DMS 273 treated with DMSO at 0.1 percent for 48 hours (cell line): ENCODE measurements at places on chromosomes 5 and 9.
A peak's percentile ranks its signal among the peaks of the same experiment; 100 is the strongest.

GRCh38 chr5:15902066-15902465, 277.5 kb downstream of the MARCHF11 start:
- DNase-seq, result no peak

DNA sequence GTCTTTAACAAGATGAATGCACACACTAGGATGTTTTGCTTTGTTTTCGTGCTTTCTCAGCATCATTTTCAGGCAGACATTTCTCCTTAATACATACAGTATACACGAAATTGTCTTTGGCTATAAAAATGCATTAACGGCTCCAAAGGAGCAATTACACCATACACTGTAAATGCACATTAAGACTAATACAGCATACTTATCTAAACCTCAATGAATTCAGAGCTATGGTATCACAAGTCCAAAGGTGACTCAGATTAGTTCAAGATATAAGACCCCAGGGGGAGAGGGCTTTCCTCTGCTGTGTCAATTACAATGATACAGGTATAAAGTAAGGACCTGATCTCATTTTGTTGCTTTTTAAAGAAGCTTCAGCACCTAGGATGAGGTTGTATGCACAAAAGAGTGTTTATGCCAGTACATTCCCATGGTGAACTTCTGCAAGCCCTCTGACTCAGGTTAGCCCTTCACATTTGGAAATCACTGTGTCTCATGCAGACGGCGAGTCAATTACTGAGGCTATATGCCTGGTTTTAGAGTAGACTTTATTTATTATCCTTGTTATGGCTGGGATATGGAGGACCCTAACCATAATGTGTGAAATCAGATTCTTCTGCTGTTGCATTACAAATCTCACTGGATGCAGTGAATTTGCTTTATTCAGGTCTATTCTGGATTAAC, 233.3 kb downstream of the ZNF608 start:
- no peak for DNase-seq

DNA sequence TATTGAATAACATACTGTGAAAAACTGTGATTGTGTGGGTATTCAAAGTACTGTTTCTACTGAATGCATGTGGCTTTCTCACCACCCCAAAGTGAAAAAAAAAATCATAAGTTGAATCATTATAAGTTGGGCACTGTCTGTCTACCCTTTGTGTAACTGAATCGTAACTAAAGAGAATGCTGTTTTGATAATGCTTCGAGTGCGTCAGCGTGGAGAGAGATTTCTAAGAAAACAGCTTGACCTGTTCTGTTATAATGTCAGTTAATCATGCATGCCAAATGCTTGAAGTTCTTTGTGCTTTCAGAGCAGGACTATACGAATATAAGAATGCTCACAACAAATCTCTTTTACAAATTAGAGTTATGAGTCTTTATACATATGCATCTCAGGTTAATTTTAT, 148.8 kb upstream of the SGCD start:
- no peak for DNase-seq

DNA sequence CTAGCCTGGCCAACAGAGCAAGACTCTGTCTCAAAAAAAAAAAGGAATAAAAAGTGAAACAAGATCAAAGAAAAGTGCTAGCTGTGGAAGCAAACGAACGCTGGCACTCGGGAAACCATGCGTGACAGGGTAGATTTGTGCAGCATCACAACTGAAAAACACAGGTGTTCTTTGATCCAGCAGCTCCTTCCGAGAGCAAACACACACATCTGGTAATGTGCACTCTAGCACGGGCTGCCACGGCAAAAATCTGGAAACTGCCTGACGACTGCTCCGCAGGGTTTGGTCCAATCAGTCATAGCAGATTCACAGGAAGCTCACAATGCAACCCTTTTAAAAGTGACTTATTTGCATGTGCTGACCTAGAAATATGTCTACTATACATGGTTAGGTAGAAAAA, 80.0 kb downstream of the SYK start:
- DNase-seq, result no peak

DNA sequence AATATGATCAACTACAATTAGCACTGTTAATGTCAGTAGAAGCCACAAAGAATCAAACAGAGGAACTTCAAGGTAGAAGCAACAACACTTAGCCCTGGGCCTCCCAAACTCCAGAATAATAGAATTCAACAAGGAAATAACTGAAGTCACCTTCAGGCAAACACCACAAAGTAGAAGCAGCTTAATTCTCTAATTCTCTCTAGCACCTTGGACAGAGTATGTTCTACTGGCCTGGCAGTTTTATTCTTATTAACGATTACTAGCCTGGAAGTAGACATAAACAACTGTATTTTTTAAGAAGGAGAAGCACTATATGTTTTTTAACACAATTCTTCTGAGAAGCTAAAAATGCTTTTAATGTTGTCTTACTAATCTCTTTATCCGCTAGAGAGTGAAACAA, 911.9 kb downstream of the DTWD2 start:
- no peak for DNase-seq

DNA sequence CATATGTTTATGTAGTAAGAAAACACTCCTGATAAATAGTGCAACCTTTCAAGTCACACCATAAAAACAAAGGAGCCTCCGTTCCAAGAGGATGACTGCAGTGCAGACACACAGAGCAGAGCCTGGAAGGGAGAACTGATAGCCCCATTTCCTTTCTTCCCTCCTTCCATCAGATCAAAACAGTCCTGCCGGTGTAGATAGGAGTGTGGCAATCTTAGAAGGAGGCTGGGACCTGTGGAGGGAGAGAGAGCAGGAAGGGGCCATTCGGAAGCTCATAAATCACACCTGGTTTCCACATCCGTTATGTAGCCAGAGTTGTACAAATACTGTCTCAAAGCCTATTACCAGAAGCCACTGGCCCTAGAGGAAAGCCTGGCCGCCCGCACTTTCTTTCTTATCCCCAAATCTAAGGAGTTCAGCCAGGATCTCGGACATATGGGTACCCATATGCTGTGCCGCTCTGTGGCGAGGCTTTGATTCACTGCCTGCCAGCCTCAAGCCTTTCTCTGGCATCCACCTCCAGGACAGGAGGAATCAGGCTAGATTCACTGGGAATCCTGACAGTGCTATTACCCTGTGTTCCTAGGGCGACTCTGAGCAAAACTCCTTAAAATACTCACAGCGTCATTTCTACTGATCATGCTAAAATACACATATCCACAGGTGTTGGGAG, 26.9 kb downstream of the DAP start:
- peak; percentile 75 for DNase-seq

DNA sequence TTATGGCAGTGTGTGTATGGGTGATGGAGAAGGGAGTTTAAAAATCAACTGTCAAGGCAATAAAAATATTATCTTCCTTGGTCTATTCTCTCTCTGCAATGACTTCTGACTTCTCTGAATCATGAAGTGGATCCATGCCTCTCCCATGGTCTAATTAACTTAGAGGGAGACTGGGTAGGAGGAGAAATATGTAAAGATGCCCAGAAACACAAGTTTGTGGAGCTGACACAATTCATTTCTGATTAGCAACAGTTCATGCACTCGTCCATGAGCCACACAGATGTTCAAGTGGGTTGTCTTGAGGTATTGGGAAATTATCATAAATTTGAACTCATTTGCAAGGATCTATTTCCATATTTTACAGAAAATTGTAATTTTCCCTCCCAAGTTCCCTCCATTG, 38.1 kb downstream of the INSYN2B start:
- DNase-seq, result no peak

DNA sequence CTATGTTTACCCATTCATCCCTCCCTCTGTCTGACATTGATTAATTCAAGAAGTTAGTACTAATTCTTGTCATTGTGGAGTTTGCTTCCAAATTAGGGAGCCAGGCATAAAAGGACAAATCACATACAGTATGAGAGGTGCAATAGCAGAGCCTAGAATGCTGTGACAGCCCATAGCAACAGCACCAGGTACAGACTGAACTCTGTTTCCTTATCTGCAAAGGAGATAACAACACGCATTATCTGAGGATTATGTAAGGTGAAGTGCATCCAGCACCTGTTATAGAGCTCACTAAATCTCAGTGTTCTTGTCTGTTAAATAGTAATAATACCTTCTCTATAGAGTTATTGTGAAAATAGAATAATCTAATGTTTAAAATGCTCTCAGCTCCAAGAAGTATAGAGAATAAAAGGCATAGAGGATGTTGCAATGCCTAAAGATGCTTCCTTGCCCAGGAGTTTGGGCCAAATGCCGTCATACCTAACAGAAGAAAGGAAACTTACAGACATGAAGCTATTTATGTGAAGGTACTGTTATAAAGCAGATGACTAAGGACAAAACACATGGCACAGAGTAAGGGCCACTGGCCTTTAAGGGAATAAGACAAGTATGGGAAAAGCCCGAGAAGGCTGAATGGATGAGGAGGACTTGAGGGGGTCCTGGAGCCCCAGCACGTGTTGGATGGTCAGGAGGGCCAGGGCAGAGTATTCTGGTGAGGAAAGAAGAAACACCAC, 214.5 kb downstream of the ATP10B start:
- DNase-seq, result no peak

DNA sequence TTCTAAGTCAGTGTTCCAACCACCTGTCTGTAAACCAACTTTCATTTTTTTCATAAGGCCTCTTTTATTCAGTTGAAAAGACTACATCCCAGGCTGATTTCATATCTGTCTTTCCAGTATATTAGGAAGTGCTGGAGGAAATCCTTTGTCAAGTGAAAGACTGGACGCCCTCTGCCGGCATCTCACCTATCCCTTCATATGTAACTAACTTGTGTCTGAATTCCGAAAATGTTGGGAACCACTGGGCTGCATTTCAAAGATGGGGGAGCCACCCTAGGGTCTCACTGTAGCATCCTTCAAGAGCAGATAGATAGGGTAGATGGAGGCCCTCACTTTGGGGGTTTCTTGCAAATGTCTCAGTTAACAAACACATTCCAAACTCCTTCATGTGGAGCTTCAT, 569.8 kb downstream of the CTNND2 start:
- no peak for DNase-seq

DNA sequence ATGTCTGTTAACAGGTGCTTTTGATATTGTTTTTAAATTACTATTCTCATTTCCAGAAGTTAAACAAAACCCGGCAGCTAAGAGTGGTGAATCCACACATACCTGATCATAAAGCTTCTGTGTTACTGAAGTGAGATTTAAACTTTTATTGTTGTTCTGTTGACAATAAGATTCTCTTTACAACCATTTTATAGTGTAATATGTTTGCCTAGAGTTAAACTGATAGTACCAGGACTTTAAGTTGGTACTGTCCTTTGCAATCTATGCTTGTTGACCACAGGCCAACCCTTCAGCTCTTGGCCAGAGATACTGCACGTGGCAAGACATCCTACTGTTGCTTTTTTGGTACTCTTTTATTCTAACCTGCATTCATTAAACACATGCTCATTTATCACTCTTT, 806.2 kb downstream of the MTRR start:
- DNase-seq, result no peak

- DNase-seq, result no peak
Measured at GRCh38 chr5:151063142-151063989, 17.5 kb downstream of the TNIP1 start.

DNA sequence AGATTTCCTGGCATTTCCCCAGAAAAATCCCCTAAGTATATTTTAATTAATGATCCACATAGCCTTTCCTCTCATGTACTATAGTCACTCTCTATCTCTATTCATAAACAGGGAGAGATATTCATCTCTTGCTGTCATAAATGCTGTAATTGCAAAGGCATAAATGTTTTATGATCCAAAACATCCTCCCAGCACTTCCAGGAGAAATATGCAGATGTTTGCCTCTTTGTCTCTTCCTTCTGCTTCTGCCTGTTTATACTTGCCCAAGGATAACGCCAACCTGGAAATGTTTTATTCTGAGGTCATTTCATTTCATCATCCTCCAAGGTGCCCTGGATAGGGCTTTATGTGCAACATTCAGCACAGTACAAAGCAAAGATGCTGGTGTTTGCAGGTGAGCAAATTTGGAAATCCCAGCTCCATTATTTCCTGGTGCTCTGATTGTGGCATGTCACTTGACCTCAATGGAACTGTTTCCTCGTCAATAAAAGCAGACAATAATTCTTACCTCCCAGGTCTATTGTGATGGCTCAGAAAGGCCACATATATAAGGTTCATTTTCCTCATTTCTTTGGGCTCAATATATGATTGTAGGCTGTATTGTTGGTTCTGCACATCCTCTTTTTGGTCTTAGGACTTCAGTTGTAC, 6.9 kb downstream of the TNFSF15 start:
- DNase-seq, result no peak

DNA sequence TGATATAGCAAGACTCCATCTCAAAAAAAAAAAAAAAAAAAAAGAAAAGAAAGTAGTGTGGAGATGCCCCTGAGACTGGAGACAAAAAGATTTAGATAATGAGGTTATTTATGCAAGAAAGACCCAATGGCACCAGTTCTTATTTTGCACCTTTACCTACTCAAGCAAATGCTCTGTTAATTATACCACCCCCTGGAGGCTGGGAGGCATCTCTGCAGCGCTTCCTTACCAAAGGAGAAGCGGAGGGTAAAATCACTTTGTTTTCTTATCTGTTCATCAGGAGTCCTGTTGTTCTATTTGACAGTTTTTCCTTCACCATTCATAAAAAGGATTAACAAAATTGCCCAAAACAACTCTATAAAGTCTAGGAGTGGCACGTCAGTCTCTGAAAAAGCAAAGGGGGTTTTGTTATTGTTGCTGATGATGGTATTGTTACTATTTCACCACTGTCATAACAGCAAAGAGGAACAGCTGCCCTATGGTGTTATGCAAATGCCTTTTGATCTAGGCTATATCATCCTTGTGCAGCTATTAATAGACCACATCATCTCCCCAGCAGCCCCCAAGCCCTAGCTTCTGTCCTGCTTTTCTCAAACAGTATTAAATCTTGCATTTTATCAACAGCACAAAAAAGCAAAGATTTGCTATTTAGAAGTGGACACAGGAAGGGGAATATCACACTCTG, 174.0 kb downstream of the PALM2AKAP2 start:
- DNase-seq, result no peak
